T47D (cell line): ENCODE measurements at places on chromosomes 1 and 21.

- peak; percentile 93 for DNase-seq
These were observed at the start of gene SOAT1 for GRCh38 chr1:179293340-179294327. SOAT1 (plus strand) TSS chr1:179293797; CDS start chr1:179302685, 8,888 bp downstream.

DNA sequence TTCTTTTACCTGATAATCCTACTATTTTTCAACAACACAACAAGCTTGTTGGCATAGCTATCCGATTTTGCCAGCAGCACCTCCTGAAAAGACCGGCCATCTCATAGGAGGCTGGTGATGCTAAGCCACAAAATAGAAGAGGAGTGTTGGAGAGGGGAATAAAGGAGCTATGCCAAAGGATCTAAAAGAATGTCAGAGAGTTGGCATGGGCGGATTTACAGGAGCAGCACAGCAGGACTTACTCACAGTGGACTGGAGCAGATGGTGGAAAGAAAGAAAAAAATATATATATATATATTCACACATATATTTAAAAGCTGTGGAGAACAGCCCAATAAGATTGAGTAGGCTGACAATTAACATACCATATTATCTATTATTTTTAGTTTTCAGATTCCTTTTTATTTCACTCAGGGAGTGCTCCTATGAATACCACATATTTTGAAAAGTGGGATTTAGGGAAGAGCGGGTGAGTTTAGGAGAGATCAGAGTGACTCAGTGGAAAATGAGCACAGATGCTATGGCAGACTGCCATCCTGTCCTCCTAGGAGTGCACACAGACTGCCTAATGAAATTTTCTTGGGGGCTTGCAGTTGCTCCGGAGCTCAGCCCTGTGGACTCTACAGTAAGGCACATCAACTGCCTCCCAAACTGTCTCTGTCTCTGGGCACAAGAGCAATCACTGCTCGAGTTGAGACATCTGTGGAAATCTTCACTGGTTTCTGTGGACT, 394.4 kb upstream of the CHRM3 start:
- DNase-seq: no peak

DNA sequence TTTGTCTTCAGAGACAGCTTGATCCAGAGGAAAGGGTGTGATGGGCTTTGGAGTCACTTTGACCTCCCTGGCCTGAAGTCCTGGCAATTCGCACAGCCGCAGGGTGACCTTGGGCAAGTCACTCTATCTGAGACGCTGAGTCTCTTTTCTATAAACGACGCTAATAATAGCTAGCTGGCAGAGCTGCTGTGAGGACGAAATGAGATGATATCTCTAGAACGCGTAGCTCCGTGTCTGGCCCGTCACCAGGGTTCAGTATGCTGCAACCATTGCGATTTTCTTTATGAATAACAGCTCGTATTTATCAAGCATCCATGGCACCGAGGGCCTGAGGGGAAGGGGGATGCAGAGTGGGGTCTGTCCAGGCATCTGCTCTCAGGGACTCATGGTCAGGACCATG, 58.7 kb downstream of the IGSF21 start:
- no peak for DNase-seq

GRCh38 chr1:180586671-180587155, 27.9 kb downstream of the OVAAL start:
- no peak for DNase-seq

GRCh38 chr1:204268101-204268500, 54.3 kb upstream of the GOLT1A start:
- no peak for DNase-seq

DNA sequence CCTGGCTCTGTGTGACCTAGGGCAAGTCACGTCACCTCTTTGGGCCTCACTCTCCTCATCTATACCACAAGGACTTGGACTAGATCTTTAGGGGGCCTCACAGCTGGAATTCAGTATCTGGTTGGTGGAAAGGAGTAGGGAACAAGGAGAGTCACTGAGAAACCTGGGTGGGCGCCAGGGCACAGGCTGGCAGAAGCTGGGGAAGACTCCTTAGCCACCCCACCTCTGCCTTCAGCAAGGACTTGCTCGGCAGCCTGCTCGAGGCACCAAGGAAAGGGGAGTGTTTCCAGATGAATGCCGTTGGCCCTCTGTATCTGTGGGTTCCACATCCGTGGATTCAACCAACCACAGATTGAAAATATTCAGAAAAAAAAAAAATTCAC, 1.2 kb upstream of the OPTC start:
- DNase-seq: no peak

- no peak for DNase-seq
These were observed 149.3 kb downstream of the ADGRL2 start for GRCh38 chr1:81950037-81950436.

- DNase-seq: no peak
These were observed 671.7 kb upstream of the PTBP2 start for GRCh38 chr1:96049759-96050409.

GRCh38 chr1:173112129-173112528, 61.4 kb upstream of the TNFSF18 start:
- DNase-seq: no peak

DNA sequence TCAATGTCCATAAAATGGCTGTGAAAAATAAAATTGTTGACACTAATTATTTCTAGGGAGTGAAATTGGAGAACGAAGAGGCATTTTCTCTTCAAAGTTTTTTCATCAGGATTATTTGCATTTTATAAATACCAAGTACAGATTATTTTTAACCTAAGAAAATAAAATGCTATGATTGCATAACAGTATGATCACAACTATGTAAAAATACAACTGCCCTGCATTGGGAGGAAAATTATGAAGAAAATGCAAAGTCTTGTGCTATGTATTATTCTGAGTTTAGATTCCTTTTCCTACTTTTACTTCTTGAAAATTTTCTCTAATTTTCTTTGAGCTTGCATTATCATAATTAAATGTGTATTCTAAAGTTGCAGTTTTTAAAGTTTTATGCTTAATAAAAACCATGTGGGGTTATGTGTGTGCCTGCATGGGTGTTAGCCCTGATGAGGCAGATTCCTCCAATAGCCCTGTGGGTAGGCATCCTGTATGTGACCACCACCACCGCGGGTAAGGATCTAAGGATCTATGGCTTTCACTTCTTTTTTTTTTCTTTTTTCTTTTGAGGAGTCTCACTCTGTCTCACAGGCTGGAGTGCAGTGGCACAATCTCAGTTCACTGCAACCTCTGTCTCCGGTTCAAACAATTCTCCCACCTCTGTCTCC, 24.7 kb downstream of the STX6 start:
- no peak for DNase-seq

DNA sequence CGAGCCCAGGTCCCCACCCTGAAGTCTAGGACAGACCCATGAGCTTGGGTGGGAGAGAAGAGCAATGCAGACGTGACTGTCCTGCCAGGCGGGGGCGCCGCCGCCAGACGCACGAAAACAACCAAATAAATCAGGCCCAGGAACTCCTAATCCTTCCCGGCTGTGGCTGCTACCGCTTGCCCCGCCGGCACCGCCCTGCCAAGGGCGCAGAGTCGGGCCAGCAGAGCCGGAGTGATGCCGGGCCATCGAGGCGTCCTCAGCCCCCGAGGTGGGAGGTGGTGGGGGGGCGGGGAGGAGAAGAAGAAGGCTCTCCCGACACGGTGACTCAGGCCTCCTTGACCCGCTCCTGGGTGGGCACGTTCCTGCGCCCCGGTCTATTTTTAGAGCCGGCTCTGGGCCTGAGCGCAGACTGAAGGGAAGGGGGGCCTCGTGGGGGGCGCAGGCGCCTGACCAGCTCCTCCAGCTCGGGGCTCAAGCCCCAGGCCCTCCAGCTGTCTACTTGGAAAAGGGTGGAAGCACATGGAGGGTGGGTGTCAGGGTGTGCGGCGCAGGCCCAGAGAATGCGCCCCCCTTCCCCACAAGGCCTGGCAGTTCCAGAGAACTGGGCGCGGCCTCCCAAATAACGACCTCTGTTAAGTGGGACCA, 10.7 kb upstream of the COL16A1 start:
- DNase-seq: no peak

DNA sequence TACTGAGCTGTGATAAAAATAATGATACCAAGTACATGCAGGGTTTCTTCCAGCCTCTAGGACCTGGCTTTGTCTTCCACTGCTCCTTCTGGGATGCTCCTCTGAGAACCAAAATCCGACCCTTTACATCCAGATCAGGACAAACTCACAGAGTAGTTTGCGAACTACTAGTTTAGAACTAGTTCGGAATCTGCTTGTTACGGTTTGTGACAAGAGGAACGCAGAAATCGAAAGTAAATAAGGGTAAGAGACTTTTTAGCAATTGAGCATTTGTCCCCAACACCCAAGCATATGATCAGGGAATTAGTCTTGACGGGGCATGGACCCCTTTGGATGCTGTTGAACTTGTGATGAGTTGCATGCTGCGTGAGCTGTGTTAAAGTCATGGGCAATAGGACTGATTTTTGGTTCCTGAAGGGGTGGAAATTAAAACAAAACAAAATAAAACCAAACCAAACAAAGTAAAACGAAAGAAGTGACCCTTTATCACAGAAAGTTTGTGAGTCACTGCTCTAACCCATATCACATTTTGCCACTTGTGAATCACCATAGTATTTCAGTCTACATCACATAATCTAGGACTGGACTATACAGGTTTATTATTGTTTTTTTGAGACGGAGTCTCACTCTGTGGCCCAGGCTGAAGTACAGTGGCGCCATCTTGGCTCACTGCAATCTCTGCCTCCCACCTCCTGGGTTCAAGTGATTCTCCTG, 35.7 kb upstream of the ERRFI1 start:
- DNase-seq: no peak

DNA sequence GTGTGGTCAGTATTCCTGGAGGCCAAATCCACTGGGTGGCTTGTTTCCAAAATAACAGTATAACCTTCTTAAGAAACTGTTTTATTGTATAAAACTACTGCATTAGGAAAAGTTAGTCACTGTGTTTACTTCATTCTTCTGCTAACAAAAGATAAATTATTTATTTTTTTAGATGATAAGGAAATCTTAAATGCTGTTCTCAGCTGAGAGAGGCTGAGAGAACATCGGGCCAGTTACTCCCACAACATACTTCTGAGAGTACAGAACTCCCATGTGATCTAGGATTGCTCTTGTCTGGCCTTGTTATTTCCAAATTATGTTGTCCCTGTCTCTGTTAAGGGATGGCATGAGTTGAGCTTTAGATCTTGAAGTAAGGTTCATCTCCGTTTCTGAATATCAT, 96.7 kb upstream of the CXADR start:
- DNase-seq: no peak

DNA sequence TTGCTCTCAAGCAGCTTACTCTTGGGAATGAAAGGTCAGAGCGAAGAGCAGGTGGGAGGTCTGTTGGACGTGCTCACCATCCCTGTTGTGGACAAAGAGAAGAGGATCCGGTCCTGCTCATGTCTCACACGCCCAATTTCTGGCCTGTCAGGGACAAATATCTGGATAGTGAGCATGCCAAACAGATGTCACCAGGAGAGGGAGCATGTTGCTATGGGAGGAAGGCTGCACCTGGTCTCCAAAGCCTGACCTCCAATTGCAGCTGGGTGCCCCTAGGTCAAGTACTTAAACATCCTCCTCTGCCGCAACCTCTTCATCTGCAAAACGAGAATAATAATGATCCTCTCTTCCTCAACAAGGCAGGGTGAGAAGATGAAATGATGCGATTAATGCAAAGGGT, 53.4 kb downstream of the DMRTA2 start:
- DNase-seq: peak; percentile 24

DNA sequence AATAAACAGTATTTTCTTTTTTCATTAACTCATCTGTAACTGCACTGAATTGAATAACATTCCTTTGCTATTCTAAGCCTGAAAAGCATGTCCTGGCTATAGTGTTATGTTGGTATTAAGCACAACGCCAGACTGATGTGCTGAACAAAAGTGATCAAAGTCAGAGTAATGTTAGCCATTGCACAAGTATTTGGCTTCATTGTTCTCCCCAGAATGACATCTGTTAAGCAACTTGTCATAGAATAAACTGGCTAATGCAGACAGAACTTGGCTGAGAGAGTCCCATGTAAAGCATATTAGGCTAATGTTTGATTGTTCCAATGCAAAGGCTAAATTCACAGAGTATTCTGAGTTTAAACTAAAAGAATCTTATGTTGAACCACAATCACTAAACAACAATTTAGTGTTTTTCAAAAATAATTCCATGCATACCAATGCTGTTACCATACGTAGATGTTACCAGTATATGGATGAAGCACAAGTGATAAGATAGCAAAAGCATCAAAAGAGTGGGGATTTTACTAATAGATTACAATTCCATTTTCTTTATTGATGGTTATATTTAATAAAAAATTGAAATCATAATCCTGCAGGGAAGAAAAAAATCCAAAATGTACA, 235.3 kb upstream of the DMRTA2 start:
- DNase-seq: no peak

GRCh38 chr1:211632808-211633523, 42.5 kb downstream of the NEK2 start:
- no peak for DNase-seq

DNA sequence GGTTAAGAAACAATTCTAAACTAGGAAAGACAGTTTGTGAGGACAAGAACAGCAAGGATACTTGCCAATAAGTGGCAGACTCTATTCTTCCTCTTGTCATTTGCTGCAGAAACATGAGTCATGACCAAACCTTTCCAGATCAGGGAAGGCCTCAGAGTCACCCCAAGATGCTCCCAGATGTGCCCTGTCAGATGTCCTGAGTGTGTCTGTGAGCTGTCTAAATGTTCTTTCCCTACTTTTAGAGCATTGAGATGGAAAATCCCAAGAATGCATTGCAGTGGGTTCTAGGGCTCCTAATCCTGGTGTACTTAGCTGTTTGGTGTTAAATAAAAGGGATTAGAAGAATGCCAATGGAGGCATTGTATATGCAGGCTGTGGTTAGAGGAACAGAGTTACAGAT, 57.5 kb upstream of the KIAA0040 start:
- no peak for DNase-seq

- peak; percentile 25 for DNase-seq
These were observed 36.8 kb downstream of the HLCS start for GRCh38 chr21:36929622-36930021.

- DNase-seq: no peak
These were observed 719 bp upstream of the PARS2 start for GRCh38 chr1:54764922-54765561.

- DNase-seq: no peak
These were observed 739.3 kb downstream of the LTN1 start for GRCh38 chr21:28253338-28253737.

DNA sequence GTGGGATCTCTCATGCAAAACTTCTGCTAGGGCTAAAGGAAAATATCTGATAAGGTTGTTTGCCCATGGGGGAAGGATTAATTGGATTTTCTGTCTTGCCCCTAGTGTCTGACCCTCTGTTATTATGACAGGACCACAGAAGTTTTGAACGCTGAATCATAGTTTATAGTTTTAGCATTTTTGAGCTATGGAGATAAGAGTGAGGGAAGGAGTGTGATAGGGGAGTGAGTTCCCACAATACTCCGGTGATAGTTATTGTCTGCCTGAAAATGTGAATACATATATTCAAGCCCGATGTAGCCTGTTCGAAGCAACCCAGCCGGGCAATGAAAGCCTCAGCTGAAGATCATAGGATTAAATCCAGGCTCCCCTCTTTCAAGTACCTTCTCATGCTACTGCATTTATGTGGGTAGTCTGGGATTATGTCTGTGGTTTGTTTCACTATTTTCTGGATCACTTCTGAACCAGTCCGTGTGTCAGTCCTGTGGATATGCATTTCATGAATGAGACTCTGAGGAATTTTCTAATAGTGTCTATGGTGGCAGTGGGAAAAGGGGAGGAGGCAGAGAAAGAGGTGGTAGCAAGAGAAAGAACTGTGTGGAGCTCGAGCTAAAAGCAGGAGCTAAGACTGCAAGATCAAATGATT, 258.7 kb downstream of the DISC1 start:
- DNase-seq: no peak
